Karpas-422 (cell line): ENCODE measurements at places on chromosomes 7 and 10. TPM values are rescaled to one million over a fixed set of nuclear protein-coding genes. Genes with fewer than 3 reads are reported as not detected.
A peak's percentile ranks its signal among the peaks of the same experiment; 100 is the strongest.

The TRIM74 gene
- total RNA-seq: not detected in 2 replicates

DNA sequence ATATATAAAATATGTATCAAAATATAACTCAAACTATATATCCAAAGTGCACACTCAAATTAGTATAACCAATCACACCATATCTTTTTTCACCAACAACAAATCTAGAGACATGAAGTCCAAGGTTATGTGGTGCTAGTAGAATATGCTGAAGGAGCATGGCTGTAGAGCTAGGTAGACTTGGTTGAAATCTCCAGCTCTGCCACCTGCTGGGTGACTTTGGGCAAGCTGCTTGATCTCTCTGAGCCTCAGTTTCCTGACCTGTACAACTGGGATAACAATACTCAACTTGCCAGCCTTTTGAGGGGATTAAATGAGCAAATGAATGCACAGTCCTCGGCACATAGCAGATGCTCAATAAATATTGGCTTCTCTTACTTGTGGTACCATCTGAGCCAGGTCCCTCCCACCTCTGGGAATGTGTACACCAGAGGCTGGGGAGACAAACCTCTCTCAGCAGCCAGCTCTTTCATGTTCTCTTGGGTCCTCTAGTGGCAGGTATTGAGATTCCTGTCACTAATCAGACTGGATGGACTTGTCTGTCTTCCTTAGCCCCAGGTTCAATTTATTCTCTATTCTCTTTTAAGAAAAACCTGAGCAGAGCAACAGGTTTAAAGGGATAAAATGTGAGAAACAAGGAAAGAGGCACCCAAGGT, 94.3 kb upstream of the PDE1C start:
- DNase-seq: peak; percentile 51
- H3K36me3 ChIP-seq: no peaks in the 10 kb centered on the region
- H3K4me3 ChIP-seq: no peak overlapping the region
- H3K27ac ChIP-seq: no peak overlapping the region
- no peaks in the 10 kb centered on the region for H3K4me1 ChIP-seq

The CALML3 gene
- not detected in 2 replicates for total RNA-seq

The TAS2R5 gene
- total RNA-seq: 0.90 and 2.5 TPM in 2 replicates

DNA sequence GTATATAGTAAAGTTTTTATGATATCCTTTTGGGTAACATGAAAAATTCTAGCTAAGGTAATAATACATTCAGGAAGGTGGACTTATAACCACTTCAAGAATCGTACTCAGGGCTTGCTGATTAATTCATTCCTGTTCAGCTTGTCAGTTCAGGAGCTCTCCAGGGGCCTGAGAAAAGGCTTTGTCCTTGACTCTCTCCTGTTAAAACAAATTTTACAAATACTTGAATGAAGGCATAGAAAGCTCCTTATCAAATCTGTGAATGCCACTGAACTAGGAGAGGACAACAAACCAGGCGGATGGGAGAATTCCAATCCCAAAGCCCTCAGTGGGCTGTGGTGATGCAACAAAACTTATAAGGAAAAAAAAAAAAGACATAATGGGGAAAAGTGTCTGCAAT, 354.5 kb upstream of the ZMIZ1 start:
- no peak overlapping the region for H3K4me3 ChIP-seq
- no peaks in the 10 kb centered on the region for H3K36me3 ChIP-seq
- DNase-seq: no peak
- no peak overlapping the region for H3K27ac ChIP-seq
- peaks cover 3% of the 10 kb centered on the region; the same call in 1 of the 2 replicates for H3K27me3 ChIP-seq

- H3K36me3 ChIP-seq: peaks cover 2% of the 10 kb centered on the region; the same call in 1 of the 2 replicates
- peak within 1 kb of the TSS; percentile 78 for H3K4me3 ChIP-seq
- H3K27me3 ChIP-seq: no peaks in the 10 kb centered on the region
- DNase-seq: peak; percentile 96
- peak within 1 kb of the TSS; percentile 73 for H3K27ac ChIP-seq
- peaks cover 33% of the 10 kb centered on the region for H3K4me1 ChIP-seq
Measured at GRCh38 chr10:101818119-101818871, at the start of gene OGA. TSS of gene OGA (minus strand) at chr10:101818444. CDS start at chr10:101818022, 422 bp downstream.

The PRPS1L1 gene
- total RNA-seq: not detected in 2 replicates
